ENCODE measurements at places on chromosomes 4 and X. TPM values are rescaled to one million over a fixed set of nuclear protein-coding genes. Genes with fewer than 3 reads are reported as not detected.

PPARGC1A gene
- total RNA-seq: 0.37 TPM

SYTL4 gene
- 6.5 TPM for total RNA-seq

PDCL2 gene
- not detected for total RNA-seq

DNASE1L1 gene
- 54.7 TPM for total RNA-seq

GPM6B gene
- 8.1 TPM for total RNA-seq

UGT2A1 gene
- total RNA-seq: not detected

FGFBP2 gene
- not detected for total RNA-seq

LNX1 gene
- 0.11 TPM for total RNA-seq

AMELX gene
- total RNA-seq: not detected

FGFR3 gene
- 0.25 TPM for total RNA-seq

SUPT20HL1 gene
- 0.11 TPM for total RNA-seq

POU3F4 gene
- not detected for total RNA-seq

BEX1 gene
- total RNA-seq: 4.4 TPM

SULT1B1 gene
- total RNA-seq: 0.12 TPM

IL2 gene
- not detected for total RNA-seq

ANTXR2 gene
- total RNA-seq: 147 TPM

PAGE5 gene
- total RNA-seq: not detected

DMRTC1 gene
- not detected for total RNA-seq

TTC29 gene
- total RNA-seq: 0.66 TPM

ZNF157 gene
- 0.12 TPM for total RNA-seq

SORBS2 gene
- total RNA-seq: 3.1 TPM

All from uterine smooth muscle cell (primary cell).